H1 (cell line): ENCODE measurements at places on chromosomes 11 and 22. TPM values are rescaled to one million over a fixed set of nuclear protein-coding genes. Genes with fewer than 3 reads are reported as not detected.
A peak's percentile ranks its signal among the peaks of the same experiment; 100 is the strongest.

- no peak for DNase-seq
Observed at GRCh38 chr11:82750643-82751139, 17.0 kb upstream of the FAM181B start.

GRCh38 chr11:67213178-67213621 is 53.1 kb upstream of the GRK2 start:
- no peak for DNase-seq

GRCh38 chr11:122747351-122747781 is 90.9 kb upstream of the CRTAM start:
- DNase-seq, result no peak

- DNase-seq, result no peak
Observed at GRCh38 chr11:69241844-69242243, 52.1 kb upstream of the MYEOV start.

- peak; percentile 83 for DNase-seq
Observed at GRCh38 chr11:32892355-32893092, at the start of gene QSER1. Gene QSER1 (plus strand): TSS chr11:32892811. CDS start chr11:32893126, 315 bp downstream.

GRCh38 chr11:119854521-119854920 is 125.5 kb upstream of the NECTIN1 start:
- DNase-seq, result no peak

- DNase-seq, result no peak
Observed at GRCh38 chr11:46252373-46252914, 25.0 kb upstream of the CREB3L1 start.

DNA sequence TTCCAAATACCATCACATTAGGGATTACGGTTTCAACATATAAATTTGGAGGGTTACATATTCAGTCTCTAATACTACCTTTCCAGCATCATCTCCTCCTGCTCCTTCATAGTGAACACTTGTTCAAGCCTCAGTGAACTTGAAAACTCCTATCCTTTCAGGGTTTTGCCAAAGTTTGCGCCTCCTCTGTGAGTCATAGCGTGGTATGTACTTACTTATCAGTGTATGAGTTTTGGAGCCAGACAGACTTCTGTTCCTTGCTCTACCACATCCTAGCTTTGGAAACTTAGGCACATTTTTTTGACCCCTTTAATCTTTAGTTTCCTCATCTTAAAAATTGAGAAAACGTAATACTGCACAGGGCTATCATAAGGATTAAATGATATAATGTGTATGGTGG is 160.1 kb upstream of the ZC3H12C start:
- no peak for DNase-seq

DNA sequence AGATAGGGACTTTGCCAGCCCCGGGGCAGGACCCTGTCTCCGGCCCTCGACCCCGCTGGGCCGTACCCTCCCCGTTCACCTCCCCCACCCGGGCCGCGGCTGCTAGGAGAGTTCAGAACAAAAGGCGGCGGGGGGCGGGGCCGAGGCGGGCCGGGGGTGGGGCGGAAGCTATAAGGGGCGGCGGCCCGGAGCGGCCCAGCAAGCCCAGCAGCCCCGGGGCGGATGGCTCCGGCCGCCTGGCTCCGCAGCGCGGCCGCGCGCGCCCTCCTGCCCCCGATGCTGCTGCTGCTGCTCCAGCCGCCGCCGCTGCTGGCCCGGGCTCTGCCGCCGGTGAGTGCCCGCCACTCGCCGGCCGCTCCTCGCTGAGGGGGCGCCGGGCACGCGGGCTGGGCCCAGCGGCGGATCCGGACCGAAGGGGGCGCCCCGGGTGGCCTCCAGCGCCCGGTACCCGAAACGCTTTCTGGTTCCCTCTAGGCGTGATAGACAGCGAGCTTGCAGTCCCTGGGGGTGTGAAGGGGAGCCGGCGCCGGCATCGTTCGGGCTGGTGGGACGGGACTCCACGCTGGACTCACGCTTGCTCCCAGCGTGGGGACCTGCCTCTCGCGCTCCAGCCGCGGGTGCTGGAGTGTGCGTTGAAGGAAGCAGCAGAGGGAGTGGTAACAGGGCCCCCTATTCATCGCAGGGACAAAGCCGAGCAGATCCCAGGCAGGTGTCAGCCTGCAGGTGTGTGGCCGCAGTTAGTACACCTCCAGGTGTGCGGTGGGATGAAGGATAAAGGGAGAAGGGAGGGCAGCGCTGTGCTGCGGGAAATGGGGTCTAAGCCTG is at the start of gene MMP11:
TSS of gene MMP11 (plus strand) at position 201 of the 825 bp plus-strand sequence. CDS start at position 223, 22 bp downstream.
- no peak for DNase-seq

- no peak for DNase-seq
Observed at GRCh38 chr22:30830907-30831306, 136.2 kb downstream of the OSBP2 start.

GRCh38 chr22:30920407-30920806 is 48.2 kb downstream of the MORC2 start:
- peak; percentile 43 for DNase-seq

GRCh38 chr11:29260939-29261705 is 755.7 kb downstream of the KCNA4 start:
- no peak for DNase-seq

- no peak for DNase-seq
Observed at GRCh38 chr22:21052715-21053459, 7.1 kb downstream of the LRRC74B start.

GRCh38 chr11:76114238-76114637 is 92.1 kb downstream of the WNT11 start:
- DNase-seq, result no peak

GRCh38 chr22:36443198-36443770 is 38.2 kb downstream of the TXN2 start:
- DNase-seq, result no peak

GRCh38 chr22:49108636-49109315 is 718.9 kb downstream of the BRD1 start:
- DNase-seq, result no peak

DNA sequence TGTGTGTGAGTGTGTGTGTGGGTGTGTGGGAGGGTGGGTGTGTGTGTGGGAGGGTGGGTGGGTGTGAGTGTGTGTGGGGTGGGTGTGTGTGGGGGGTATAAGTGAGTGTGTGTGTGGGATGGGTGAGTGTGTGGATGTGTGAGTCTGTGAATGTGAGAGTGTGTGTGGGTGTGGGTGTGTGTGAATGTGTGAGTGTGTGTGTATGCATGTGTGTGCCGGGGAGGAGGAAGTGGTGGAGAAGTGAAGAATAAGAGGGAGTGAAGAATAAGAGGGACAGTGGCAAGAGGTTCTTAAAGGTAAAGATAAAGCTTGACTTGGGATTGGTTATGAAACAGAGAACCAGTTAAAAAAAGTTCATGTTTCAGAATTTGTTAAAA is 54.0 kb downstream of the PRR5L start:
- DNase-seq, result no peak

DNA sequence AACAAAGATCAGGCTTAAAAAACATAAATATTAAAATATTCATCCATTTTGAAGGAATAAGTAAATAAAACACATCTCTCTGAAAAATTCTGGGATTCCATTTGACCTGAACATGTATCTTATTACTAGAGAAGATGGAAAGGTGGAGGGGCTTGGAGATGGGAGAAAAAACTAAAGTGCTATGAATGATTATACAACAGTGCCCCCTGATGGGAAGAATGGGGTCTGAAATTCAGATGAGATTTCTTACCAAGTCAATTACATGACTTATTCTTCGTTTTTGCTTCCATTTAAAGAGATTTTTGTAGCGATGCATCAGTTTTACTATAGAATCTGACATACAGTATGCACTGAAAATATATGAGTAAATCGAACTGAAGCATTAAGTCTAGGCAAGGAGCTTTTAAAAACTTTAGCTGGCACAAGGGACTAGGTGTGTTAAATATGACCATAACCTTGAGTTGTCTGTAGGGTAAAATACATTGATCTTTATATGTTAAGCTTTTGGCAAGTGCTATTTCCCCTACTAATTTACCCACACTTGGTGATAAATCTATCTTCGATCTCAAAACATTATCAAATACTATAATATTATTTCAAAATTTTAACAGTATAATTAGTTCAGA is 718.8 kb downstream of the CNTN5 start:
- no peak for DNase-seq

- DNase-seq, result no peak
Observed at GRCh38 chr11:75345455-75346160, 5.9 kb downstream of the ARRB1 start.

DNA sequence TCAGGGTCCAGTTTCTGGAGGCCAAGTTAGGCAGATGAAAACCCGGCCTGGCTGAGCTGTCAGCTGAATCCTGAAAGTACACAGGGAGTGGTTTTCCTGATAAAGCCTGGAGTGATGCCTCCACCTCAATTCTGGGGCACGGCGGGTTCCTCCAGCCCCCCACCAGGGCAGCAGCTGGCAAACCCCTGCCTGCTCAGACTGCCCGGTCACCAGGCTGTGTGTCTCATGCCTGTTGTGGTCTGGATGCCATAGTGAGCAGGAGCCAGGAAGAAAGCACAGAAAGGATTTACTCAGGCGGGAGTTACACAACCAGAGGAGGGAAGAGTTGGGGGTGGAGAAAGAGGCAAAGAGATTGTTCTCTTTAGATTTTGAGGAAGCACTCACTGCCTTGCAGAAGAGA is 119.9 kb upstream of the RASSF10 start:
- DNase-seq, result no peak

GRCh38 chr22:49687333-49687732 is 140.3 kb downstream of the BRD1 start:
- no peak for DNase-seq

- DNase-seq, result no peak
Observed at GRCh38 chr11:57885298-57886050, 123.9 kb downstream of the CTNND1 start.

DNA sequence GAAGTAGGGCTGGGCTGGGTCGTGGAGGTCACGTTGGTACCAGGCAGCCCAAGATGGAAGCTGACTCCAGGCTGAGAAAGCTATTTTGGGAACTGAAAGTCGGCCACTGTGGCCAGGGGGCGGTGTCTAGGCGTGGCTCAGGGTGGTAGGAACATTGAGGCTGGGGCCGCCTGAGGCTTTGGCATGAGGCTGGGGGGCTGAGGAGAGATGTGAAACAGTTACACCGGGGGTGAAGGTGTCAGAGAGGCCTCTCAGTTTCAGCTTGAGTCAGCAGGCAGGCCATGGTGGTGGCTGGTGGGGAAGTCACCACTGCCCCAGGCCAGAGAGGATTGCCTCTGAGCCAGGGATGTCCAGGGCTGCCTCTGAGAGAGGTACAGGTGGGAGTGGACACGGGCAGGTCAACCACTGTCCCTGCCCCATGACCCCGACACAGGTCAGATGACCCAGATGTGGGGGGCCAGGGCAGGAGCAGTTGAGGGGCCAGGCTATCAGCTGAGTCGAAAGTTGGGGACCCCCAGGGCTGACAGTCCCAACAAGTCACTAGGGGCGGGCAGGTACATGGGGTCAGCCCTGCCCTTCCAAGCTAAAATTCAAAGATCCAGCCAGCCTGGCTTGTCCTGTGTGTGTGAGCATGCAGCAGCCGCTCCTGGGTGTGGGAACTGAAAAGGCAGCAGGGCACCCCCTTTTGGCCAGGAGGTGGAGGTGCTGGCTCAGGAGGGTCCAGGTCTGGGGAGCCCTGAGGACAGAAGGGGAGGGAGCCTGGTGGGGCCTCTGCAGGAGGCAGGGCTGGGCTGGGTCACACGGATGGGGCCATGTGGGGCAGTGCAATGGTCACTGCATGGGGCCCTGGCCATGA is 7.2 kb downstream of the KCNK7 start:
- no peak for DNase-seq

- DNase-seq, result peak; percentile 81
Observed at GRCh38 chr11:17719938-17720795, 796 bp downstream of the MYOD1 start.

DNA sequence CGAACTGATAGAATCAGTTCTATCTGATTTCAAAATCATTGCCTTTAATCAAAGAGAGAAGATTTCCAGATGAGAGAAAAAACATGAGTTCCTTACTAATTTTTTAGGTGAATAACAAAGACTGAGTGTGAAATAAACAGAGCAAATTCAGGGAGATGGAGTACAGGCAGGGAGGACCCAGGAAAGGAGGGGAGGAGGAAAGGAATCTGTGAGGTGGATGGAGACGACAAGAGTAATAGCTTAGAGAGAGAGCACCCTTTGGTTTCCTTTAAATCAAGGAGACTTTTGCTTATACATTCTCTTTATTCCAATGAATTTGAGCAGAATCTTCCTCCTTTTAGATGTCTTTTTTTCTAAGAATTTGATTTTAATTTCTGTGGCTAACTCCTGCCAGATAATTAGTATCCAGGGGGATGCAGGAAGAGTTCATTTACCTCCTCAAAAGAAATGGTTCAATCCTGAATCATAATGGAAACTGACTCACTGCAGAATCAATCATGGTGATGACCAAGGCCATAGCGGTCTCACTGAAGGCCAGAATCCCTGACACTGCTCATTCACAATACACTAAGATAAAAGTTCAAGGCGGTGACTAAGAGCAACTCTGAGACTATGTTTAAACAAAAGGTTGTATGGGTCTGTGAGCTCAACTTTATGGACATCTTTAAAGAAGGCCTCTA is 234.0 kb upstream of the ZC3H12C start:
- DNase-seq, result no peak

DNA sequence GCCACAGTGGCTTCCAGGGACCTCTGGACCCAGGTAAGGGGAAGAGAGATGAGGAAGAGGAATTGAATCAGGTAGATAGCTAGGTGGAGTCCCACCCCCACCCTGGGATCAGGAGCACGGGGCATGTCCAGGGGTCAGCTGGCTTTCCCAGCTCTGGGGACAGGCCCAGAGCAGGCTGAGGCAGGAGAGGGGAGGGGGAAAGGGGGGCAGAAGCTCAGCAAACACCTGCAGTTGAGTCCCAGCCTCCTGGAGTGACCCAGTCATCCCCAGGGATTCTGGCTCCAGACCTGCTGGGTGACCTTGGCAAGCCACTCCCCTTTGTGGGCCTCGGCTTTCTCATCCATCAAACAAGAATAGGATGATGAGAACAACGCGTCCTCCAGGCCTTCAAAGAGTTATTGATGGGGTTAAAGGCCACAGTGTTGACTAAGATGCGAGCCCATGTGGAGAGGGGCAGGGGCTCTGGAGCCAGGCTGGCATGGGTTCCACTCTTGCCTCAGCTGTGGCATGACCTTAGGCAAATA is 16.0 kb downstream of the STARD10 start:
- no peak for DNase-seq

- DNase-seq, result no peak
Observed at GRCh38 chr22:21100149-21101032, 54.6 kb downstream of the LRRC74B start.

DNA sequence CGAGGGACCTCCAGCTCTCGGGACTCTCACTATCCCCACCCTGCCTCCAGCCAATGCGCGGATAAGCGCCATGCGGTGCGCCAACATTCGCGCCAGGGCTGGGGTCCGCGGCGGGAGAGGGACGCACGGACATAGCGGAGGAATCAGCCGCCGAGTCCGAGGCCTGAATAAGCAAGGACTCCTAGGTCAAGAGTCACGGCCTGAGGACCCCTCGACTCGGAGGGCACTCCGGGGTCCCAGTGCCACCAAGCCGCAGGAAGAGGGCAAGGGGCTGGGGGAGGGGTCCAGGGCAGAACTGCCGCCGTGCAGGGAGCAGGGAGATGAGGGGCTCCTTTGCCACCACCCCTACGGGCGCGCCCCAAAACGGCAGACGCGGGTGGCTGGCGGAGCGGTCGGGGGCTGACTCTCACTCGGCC is 552 bp downstream of the DSCAML1 start:
- DNase-seq, result peak; percentile 71

The OR2AG1 gene
- not detected in 2 replicates for total RNA-seq

The XRRA1 gene
- 3.9 and 7.1 TPM in 2 replicates for total RNA-seq

The THY1 gene
- total RNA-seq, result 259 and 286 TPM in 2 replicates

The DGAT2 gene
- total RNA-seq, result 2.6 and 3.2 TPM in 2 replicates

The SEPTIN3 gene
- 38.9 and 39.1 TPM in 2 replicates for total RNA-seq

The UBQLN3 gene
- not detected in 2 replicates for total RNA-seq

The PRRG4 gene
- 1.3 and 1.7 TPM in 2 replicates for total RNA-seq

The BCL2L13 gene
- 34.8 and 35.0 TPM in 2 replicates for total RNA-seq
